ENCODE measurements at places on chromosomes 7 and 10. TPM values are rescaled to one million over a fixed set of nuclear protein-coding genes. Genes with fewer than 3 reads are reported as not detected.

Gene CALCR
- total RNA-seq: not detected

DNA sequence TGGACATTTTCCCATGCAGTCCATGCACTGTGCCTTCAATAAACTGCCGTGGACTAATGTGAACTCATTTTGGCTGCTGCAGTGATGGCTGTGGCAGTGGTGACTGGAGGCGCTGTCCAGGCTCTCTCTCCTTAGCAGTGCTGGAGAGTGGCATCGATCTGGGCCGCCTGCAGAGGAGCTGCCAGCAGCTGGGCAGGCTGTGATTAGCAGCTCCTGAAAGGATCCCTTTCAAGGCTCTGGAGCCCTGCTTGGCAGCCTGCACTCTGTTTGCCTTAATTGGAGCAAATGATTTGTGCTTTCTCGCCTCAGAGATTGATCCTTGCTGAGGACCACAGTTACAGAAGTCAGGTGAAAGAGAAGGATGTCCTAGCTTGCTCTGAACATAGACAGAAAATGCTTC lies 130.1 kb upstream of the VWC2 start:
- H3K36me3 ChIP-seq: no peaks in the 10 kb centered on the region
- DNase-seq: no peak
- no peak overlapping the region for H3K4me3 ChIP-seq
- no peaks in the 10 kb centered on the region for H3K4me1 ChIP-seq

DNA sequence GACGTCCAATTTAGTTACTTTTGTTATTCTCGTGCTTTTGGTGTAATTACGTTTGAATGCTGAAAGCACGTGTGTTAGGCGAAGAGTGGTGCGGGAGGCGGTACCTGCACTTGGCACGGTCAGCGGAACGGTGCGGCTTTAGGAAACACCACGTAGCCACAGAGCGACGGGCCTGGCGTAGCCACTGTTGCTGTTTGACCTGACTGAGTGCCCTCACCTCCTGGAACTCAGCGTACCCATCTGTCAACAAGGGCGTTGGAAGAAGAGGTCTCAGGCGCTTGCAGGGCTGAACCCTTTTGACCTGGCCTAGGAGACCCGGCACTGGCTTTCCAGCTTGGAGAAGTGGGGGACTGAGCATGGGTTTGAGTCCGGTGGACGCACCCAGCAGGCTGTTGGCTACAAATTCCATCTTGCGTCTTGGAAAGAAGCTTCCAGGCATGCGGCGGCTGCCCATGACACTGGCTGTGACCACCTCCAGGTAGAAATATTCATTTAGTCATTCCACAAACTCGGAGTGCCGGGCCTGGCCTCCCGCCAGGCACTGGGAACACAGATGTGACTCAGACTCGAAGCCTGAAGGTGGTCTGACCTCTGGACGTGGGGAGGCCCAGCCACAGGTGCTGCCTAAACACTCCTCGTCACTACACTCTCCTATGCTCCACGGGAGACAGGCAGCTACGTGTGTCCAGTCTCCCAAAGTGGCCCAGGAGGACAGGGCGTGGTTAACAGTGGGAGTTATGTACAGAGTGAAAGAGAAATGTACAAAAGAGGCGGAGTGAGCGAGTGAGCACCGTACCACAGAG lies 22.2 kb downstream of the FAM20C start:
- no peak overlapping the region for H3K27ac ChIP-seq
- no peaks in the 10 kb centered on the region for H3K4me1 ChIP-seq
- no peak overlapping the region for H3K4me3 ChIP-seq

- H3K4me3 ChIP-seq: no peak overlapping the region
- no peaks in the 10 kb centered on the region for H3K36me3 ChIP-seq
- no peak for DNase-seq
- H3K4me1 ChIP-seq: no peaks in the 10 kb centered on the region
Measured at GRCh38 chr10:48511875-48512231, 93.0 kb downstream of the ARHGAP22 start.

GRCh38 chr10:123475466-123475865 lies 190.7 kb upstream of the GPR26 start:
- no peak overlapping the region for H3K27ac ChIP-seq
- no peaks in the 10 kb centered on the region for H3K36me3 ChIP-seq
- no peak for DNase-seq
- peaks cover 5% of the 10 kb centered on the region for H3K27me3 ChIP-seq

DNA sequence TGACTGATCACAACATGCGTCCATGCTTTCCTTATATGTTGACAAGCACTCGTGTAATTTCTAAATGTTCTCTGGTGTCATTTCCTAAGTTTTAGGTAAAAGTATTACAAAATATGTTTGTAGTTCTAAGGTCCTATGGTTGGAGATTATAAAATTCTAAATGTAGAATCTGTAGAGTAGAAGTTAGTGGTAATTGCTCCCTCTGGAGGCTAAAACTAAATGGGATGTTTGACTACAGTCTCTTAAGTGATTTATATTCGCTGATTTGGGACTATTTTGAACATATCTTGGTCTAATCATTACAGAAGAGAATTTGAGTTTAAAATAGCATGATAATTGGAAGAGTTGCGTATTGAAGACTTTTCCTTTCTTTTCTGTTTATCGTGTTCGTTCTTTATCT lies 74.1 kb downstream of the ZMYND11 start:
- H3K36me3 ChIP-seq: peaks cover 15% of the 10 kb centered on the region
- H3K4me1 ChIP-seq: no peaks in the 10 kb centered on the region
- H3K27ac ChIP-seq: no peak overlapping the region
- no peaks in the 10 kb centered on the region for H3K27me3 ChIP-seq

Data from activated CD8-positive, alpha-beta T cell treated with anti-CD3 and anti-CD28 coated beads for 36 hours (primary cell).